Right ventricle myocardium superior (tissue), 1 donor: ENCODE measurements at places on chromosomes 6 and 20. TPM values are rescaled to one million over a fixed set of nuclear protein-coding genes. Genes with fewer than 3 reads are reported as not detected.
A peak's percentile ranks its signal among the peaks of the same experiment; 100 is the strongest.

Gene TCP11
- total RNA-seq, result not detected

Gene LPIN3
- 18.6 TPM for total RNA-seq

Gene BMP2
- 2.5 TPM for total RNA-seq

Gene MEI4
- total RNA-seq, result 0.73 TPM

Gene SIRPB1
- total RNA-seq, result 0.35 TPM

DNA sequence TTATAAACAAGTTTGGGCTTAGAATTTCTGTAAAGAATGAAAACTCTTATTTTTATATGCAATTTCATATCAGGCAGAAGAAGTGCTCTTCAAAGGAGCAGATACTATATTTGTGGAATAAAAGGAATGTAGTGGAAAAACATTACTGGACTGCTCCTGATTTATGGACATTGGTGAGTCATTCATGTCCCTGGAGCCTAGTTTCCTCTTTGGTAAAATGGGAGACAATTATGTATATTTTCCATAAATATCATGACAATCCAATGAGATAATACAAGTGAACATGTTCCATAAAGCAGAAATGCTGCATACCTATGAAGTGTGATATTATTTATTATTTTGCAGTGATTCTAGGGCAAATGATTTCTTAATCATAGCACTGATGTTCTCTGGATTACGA, 445.8 kb upstream of the CITED2 start:
- DNase-seq, result no peak

DNA sequence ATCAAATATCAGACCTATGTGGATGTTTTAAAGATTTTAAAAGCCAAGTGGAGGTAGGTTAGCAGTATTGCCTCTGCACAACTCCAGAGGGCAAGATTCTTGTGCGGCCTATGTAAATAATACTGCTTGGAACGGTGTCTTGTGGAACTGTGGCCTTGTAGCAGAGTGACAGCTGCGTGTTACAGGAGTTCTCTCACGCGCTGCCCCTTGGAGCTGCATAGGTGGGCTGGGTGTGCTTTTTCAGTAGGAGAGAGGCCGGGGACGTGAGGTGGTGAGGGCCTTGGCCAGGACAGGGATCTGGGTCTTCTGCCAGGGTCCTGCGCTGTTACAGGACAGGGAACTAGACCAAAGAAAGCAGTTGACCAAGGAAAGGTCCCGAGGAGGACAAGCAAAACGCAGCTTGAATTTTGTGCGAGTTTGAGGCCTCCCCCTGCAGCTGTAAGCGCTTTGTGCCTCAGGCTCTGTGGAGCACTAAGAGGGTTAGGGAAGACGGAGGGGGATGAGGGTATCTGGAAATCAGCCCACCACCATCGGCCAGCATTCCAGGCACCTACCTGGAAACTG, 1.5 kb downstream of the TMEM181 start:
- DNase-seq, result no peak

- no peak for DNase-seq
Measured at GRCh38 chr20:13786143-13786828, 1.5 kb downstream of the NDUFAF5 start.

GRCh38 chr6:501891-502601, 110.5 kb downstream of the IRF4 start:
- no peak for DNase-seq

DNA sequence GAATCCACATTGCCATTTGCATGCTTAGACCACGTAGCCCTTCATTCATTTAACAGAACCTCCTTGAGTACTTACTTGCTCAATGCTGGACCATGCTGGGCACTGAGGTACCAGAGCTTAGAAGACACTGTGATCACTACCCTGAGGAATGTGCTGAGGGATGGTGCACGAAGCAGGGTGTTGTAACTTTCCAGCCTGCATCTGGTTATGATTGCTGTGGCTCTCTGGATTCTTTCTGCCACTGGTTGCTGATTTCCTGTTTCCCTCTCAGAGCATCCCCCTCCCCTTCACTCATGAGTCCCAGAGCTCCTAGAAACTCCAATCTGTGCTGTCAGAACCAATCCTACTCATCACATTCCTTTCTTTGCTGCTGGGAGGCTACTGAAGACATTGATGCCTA, 537.4 kb downstream of the PTPRT start:
- no peak for DNase-seq

DNA sequence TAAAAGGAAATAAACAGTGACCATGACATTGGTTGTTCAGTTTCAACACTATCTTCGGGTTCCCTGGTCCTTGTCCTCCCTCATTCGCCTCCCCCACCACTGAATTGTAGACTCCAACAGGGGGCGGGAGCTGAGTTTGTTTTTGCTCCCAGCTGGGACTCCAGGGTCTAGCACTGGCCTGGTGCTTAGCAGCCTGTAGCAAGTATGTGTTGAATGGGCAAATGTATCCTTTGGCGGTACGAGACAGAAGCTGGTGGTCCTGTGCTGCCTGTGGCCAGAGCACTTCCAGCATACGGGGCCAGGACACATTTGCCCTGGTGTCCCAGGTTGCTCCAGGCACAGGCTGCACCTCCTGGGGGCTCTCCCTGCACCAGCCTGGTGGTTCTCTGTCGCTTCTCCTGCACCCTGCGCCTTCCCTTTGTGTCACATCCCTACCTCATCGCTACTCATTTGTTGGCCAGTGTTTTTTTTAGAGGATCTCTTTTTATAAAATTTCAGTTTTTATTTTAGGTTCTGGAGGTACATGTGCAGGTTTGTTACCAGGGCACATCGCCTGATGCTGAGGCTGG, 40.1 kb downstream of the PHACTR3 start:
- no peak for DNase-seq

DNA sequence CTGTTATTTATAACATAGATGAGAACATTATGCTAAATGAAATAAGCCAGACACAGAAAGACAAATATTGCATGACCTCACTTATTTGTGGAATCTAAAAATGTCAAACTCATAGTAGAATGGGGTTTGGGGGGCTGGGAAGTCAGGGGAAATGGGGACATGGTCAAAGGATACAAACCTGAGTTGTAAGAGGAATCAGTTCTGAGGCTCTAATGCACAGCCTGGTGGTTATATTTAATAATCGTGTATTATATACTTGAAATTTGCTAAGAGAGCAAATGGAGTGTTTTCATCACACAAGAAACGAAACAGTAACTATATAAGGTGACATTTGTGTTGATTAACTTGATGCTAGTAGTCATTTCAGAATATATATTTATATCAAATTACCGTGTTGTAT, 40.8 kb upstream of the GFOD1 start:
- no peak for DNase-seq

GRCh38 chr20:37383229-37383989, 37.5 kb downstream of the SRC start:
- DNase-seq, result no peak

- DNase-seq, result no peak
Measured at GRCh38 chr20:44758247-44759101, 12.8 kb downstream of the KCNK15 start.

DNA sequence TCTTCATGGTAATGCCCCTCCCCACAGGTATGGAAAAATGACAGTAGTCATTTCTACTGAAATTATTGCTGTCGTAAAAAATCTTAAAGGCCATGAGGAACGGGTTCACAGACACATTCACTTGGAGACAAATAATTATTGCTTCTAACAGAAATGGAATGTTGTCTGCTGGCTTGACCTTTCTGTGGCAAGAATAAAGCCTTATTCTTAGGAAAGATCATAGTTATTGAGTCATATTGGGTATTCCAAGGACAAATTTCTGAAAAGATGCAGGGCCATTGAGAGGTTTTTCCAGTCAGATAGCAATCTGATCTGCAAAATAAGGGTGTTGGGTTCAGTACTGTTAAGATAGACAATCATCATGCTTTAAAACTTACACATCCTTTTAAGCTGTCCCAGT, 29.2 kb downstream of the AKAP7 start:
- no peak for DNase-seq

DNA sequence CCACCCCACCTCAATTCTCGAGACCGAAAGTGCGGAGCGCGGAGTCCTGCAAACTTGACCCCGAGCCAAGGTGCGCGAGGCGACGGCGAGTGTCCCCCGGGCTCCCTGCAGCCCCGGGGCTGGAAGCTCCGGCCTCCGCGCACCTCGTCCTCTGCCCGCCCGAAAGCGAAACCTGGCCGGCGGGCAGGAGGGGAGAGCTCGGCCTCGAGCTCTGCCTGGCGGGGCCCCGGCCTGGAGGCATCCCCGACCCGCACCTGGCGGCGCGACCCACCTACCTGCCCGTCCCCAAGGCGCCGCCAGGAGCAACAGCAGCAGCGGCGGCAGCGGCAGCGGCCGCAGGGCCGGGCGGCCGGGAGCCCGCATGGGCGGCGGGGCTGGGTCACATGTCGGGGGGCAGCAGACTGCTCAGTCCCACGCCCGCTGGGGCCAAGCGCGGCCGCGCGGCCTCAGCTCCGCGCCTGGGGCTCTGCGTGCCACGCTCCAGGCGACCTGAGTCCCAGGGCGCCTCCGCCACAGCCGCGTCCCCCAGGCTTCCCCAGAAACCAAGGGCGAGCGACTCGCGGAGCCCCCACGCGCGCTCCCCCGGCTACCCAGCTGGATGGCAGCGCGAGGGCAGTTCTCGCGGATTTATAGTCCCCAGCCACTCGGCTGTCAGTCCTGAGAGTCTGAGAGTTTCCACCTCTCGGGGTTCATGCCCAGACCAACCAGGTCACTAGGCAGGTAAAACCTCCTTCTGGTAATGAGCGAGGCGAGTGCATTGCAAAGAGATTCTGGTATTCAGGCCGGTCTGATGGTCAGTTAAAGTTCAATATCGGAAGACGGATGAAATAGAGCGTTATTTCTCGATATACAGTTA, at the start of gene IL20RA:
IL20RA (minus strand) TSS at position 600 of the 856 bp plus-strand sequence; CDS start at position 363, 237 bp downstream.
- DNase-seq, result peak; percentile 46

DNA sequence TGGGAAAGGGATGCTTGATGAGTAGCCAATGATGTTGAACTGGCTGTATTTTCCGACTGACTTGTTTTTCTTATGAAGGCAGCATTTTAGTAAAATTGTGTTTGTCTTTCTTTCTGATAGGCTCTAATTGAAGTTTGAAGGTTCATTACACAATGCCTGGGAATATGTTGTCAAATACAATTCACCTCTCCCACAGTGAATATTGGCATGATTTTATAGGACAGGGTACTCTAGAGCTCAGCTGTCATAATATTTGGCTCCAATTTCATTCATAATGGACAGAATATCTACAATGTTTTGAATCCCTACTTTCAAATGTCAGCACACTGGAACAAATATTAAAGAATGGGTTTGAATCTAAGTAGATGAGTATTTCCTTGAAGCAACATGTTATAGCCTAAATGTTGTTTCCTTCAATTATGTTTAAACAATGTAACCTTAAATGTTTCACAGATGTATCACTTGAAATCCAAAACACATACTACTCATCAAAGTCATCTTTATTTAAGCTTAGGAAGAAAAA, 81.4 kb downstream of the LAMA2 start:
- DNase-seq, result no peak

DNA sequence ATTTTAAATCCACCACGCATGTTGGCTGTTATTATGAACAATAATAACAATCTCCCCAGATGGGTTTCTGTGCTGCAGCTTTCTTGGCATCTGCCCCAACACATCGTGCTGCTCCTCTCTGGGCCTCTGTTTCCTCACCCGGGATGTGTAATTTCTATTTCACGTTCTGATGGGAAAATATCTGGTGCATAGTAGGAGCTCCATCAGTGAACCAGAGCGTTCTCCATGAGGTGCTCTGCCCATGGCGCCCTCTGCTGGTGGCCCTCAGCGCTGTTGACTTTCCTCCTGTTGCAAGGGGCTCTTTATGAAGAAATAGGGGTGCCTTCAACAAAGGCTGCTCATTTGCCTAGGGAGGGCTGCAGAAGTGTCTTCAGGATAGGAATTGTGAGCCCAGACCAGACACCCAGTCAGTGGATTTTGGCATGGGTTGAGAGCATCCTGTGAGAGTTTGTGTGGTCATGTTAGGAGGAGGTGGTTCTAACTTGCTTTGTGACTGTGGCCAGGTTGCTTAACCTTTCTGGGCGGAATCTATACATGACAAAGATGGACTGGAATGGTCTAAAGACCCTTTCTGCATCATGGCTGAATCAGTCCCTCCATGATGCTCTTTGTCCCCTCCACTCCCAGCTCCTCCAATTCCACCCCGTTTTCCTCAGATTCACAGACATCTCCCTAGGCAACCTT, 8.1 kb downstream of the SCRT2 start:
- peak; percentile 83 for DNase-seq

DNA sequence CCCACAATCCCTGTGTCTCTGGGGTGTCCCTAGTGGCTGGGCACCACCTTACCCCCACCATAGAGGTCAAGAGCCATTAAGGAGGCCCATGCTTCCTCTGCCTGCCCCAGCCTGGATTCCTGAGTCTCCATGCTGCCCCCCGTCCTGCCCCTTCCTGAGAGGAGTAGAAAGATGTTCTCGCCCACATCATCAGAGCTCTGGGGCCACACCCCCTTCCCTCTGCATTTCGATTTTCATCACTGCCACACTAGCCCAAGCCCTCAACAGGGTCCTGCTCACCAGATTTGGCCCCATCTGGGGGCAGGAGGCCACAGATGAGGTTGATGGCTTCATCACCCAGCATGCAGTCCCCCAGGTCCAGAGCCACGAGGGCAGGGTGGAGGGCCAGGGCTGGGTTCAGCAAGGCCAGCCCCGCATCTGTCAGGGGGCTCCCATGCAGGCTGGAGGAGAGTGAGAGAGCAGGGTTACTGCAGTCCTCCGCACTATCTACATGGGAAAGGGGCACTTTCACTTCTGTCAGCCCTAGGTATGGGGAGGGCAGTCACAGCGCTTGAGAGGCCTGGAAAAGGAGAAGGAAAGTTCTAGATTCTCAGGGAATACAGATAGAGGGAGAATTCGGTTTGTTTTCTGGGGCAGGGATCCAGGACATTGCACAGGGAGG, 1.5 kb downstream of the LRRC73 start:
- no peak for DNase-seq

GRCh38 chr6:147222160-147222838, 18.1 kb downstream of the STXBP5 start:
- DNase-seq, result no peak

DNA sequence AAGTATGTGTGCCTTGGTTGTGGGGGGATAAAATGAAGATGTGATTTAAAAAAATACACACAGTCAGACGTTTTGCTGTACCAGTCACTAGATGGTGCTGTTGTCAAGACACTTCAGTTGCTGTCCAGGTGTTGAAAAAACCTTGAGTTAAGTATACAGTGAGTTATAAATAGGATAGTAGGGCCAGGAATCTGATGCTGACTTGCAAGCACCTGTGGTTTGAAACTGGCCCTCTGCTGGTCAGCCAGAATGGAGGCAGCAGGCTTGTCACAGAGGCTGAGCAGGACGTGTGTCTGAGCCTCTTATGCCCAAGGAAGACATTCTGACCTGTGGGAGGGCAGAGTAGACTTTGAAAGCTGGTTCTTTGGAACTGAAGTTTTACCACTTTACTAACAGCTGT, 27.8 kb downstream of the RNF8 start:
- DNase-seq, result no peak

DNA sequence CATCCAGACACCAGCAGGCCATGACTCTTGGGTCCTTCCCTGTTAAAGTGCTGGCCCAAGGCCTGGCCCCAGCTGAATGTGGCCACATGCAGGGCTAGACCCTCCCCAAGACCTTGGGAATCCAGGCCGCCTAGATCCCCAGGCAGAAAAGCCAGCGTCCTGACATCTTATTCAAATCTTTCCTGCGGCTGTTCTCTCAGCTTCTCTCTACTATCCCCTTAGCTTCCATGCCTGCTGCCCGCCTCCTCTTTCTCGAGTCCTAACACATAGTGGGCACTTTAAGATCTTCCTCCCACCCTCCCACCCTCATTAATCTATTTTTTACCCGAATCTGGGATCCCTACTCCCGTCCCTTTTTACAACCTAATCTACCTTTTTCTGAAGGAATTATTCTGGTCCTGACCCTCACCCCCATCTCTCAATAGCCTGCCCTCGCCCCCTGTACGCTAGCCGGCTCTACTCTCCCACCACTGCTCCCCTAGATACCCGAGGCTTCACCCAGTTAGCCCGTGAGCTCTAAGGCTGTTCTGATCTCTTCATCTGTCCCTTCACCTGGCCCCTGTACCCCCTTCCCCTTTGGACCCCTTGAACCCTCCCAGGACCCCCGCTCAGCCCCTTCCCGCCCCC, at the start of gene CCHCR1:
CCHCR1 (minus strand) TSS at position 290 of the 627 bp plus-strand sequence; CDS start at position 88, 202 bp downstream.
- DNase-seq, result no peak
